IPS DF 6.9 (cell line): ENCODE measurements at places on chromosomes 7 and 10.

GRCh38 chr10:119252051-119252465 lies 44.7 kb downstream of the GRK5 start:
- DNase-seq: no peak

- DNase-seq: no peak
These were observed 6.2 kb downstream of the PARP12 start for GRCh38 chr7:140056431-140057142.

- DNase-seq: no peak
These were observed 6.5 kb upstream of the RNF32 start for GRCh38 chr7:156634117-156634516.

- DNase-seq: no peak
These were observed 2.2 kb upstream of the IGFBP3 start for GRCh38 chr7:45923290-45923689.

GRCh38 chr10:129500617-129501339 lies 33.7 kb downstream of the MGMT start:
- DNase-seq: no peak

DNA sequence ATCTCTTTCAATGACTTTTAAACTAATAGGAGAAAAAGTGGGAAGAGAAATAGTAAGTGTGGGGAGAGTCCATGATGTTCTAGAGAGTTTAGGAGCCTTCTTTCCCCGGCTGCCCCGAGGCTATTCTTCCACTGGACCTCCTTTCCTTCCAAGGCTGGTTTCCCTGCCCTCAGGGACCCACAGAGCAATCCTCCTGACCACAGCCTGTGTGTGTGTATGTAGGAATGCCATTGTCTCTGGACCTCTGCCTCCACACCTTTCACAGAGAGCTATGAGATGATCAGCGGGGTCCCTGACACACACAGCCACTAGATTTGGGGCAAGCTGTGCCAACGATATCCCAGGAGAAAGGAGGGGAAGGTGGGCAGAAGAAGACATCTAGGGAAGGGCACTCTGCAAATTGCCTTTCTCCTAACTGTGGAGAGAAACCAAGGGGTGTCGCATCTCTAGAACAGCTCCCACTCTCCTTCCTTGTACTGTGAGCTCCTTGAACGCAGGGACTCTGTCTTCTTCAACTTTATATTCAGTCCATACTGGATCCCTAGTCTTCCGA lies 13.3 kb upstream of the CHCHD3 start:
- DNase-seq: no peak

DNA sequence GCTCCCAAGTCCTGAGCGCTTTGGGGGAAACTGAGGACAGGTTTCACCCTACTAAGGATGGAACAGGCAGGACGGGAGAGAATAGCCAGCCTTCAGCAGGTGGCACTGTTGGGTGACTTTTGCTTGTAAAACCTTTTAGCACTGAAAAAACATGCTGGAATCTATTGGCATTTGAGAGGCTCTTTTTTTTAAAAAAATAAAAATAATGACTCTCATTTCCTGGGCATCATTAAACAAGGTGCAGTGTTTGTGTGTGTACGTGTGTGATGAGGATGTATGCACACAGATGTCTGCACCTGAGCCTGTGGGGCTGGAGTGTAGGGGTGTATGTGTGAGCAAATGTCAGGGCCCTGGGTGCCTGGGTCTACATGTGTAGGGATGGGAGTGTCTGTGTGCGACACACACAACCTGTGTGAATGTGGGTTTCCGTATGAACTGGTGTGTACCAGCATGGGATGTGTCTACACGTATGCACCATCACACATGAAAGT lies 177.9 kb downstream of the RPS24 start:
- no peak for DNase-seq

GRCh38 chr7:2651336-2651735 lies 19.6 kb downstream of the TTYH3 start:
- DNase-seq: no peak

- no peak for DNase-seq
These were observed 159.8 kb upstream of the ITGB1 start for GRCh38 chr10:33117816-33118215.

DNA sequence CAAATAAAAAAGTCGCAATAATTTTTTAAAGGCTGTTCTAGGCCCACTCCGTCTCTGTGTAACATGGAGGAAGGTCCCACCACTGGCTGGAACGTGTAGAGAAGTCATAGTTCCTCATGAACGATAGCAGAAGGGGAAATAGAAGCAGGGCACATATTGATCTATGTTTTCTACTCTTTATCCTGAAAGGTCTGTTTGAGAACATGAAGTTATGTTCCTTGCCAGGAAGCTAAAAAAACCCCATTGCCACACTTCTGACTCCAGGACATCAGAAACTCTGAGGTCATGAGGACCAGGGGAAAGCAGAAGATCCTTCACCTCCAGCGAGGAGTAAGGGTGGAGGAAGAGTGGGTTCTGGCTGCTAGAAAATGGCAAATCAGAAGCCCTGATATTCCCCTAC lies 10.8 kb downstream of the ANKRD22 start:
- DNase-seq: no peak

- DNase-seq: no peak
These were observed 657 bp upstream of the TMEM178B start for GRCh38 chr7:141073173-141073640.
